ENCODE measurements at places on chromosomes 16 and 17.

GRCh38 chr16:11139326-11140097 is 116.5 kb downstream of the SOCS1 start:
- DNase-seq, result no peak

DNA sequence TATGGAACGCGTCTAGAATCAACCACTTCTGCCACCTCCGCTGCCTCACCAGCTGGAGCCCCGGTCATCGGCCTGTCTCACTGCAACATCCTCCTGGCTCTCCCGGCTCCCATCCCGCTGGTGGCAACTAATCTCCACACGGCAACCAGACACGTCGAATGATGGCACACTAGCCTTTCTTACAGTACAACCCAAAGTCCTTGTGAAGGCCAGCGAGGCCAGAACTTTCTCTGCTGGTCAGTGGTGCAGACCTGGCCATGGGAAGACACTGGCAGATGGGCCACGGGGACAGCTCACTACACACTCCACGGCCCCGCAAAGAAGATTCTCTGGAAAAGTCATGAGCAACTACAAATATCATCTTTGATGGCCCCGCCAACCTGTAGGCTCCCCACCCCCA is 117.6 kb downstream of the RMI2 start:
- DNase-seq, result no peak

- no peak for DNase-seq
These were observed 89.9 kb downstream of the NDE1 start for GRCh38 chr16:15739950-15740349.

GRCh38 chr17:7811251-7811650 is 22.8 kb upstream of the KDM6B start:
- no peak for DNase-seq

- no peak for DNase-seq
These were observed 539 bp downstream of the MYH8 start for GRCh38 chr17:10421211-10421610.

DNA sequence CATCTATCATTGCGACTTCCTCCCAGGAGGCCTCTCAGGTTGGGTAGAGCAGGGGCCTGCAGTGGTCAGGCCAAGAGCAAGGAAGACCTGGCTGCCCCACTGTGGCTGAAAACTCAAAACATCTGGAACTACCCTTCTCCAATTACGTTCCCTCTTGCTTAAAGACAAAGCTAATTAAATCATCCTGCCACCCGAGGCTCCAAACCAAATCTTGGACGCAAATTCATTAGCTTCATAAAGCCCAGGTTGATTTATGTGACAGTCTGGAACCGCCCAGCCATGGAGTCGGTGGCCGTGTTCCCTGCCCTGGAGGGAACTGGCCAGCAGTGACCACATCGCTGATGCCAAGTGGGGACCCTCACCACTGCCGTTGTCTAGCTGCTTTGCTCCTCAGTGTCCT is 21.4 kb downstream of the GRIN2C start:
- DNase-seq, result no peak

DNA sequence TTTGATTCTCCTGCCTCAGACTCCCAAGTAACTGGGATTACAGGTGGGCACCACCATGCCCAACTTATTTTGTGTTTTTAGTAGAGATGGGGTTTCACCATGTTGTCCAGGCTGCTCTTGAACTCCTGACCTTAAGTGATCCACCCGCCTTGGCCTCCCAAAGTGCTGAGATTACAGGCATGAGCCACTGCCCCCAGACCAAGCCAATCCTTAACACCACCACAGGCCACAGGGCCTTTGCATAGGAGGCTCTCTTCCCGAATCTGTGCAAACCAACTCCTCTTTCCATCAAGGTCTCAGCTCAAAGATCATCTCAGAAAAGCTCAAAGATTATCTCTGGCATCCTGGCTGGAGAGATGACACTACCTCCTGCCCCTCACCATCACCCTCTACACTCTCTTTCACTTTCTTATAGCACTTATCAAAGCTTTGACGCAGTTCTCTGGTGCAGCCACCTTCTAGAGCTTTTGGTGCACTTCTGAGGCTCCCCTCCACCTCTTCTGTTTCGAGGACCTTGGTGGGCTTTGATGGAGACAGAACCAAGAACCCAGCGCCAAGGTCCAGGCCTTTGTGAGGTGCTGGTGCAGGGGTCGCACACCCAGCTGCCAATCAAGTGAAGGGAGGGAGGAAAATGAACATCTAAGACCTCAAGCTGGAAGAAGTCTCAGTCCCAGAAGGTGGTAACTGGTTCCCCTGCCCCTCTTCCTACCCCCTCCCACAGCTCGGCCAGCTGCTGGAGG is 23.2 kb upstream of the PHB1 start:
- no peak for DNase-seq

DNA sequence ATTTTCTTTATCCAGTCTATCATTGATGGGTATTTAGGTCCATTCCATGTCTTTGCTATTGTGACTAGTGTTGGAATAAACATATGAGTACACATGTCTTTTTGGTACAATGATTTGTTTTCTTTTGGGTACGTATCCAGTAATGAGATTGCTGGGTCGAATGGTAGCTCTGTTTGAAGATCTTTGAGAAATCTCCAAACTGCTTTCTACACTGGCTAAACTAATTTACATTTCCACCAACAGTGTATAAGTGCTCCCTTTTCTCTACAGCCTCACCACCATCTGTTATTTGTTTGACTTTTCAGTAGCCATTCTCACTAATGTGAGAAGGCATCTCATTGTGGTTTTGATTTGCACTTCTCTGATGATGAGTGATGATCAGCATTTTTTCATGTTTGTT is 103.7 kb downstream of the GOSR1 start:
- DNase-seq, result no peak

GRCh38 chr16:27232901-27233625 is 29.7 kb downstream of the KDM8 start:
- DNase-seq, result no peak

DNA sequence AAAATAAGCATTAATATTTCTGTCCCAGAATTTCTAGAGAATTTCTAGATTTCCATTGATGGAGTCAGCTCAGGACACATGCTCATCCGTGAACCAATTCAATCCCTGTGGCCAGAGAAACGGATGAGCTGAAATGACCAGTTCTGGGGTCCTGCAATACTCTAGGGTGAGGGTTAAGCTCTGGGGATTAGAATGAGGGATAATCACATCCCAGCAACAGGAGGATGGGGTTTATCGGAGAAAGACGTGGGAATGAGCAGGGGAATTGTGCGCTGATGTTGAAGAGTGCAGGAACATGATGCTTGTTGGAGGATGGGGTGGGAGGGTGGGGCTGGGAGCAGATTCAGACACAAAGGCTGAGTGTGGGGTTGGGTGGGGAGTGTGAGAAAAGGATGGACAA is 64.1 kb downstream of the SLC5A11 start:
- no peak for DNase-seq

DNA sequence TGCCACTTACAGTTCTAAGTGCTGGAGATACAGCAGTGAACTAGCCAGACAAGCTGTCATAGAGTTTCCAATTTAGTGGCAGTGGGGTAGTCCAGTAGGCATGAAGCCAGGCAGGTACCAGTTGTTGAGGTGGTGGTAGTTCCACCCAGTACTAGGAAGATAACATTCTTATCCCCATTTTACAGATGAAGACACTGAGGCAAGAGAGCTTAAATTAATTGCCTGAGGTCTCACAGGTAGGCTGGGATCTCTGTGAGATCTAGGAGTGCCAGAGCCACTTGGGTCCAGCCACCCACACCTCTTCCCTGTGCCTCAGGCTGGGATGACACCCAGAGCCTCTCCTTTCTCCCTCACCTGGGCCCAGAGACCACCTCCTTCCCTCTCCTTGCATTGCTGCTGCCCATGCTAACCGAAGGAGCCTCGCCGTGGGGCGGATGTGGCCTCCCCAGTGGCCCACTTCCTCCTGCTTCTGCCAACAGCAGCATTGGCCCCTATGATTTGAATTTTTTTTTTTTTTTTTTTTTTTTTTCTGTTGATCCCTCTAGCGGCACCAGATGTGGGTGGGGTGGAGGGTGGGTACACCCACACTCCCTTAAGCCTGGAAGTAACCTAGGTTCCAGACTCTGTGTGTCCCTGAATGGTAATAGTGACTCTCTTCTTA is 114.0 kb downstream of the PRKCB start:
- peak; percentile 27 for DNase-seq

DNA sequence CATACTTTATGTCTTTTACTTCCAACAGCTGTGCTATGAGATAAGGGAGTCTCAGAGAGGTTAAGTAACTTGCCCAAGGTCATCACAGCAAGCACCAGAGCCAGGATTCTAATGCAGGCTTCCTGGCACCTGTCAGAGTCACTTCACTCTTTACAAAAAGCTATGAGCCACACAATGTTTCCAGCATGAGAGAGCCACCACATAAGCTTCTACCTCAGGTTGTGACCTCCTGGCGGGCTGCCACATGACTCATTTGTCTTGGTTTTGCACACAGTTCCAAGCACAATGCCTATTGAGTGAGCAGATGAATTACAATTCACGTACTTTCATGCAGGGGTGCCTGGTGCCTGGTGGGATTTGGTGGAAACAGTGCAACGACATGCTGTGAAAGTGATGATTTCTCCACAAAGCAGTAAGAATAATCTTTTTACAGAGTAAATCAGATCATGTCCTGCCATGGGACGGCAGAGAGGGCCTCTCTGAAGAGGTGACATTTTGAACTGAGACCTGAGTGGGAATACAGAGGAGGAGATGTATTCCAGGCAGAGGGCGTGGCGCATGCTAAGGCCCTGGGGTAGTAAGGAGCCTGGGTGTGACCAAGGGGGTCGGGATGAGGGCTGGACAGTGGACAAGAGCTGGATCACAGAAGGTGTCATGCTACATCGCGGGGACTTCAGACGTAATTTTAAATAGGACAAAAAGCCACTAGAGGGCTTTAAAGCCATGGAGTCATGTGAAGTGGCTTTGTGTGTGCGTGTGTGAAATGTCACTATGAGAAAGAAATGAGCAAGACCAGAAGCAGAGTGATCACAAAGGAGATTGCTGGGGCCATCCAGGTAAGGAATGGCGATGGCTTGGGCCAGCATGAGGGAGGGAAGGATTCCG is 53.4 kb downstream of the CACNG3 start:
- no peak for DNase-seq

DNA sequence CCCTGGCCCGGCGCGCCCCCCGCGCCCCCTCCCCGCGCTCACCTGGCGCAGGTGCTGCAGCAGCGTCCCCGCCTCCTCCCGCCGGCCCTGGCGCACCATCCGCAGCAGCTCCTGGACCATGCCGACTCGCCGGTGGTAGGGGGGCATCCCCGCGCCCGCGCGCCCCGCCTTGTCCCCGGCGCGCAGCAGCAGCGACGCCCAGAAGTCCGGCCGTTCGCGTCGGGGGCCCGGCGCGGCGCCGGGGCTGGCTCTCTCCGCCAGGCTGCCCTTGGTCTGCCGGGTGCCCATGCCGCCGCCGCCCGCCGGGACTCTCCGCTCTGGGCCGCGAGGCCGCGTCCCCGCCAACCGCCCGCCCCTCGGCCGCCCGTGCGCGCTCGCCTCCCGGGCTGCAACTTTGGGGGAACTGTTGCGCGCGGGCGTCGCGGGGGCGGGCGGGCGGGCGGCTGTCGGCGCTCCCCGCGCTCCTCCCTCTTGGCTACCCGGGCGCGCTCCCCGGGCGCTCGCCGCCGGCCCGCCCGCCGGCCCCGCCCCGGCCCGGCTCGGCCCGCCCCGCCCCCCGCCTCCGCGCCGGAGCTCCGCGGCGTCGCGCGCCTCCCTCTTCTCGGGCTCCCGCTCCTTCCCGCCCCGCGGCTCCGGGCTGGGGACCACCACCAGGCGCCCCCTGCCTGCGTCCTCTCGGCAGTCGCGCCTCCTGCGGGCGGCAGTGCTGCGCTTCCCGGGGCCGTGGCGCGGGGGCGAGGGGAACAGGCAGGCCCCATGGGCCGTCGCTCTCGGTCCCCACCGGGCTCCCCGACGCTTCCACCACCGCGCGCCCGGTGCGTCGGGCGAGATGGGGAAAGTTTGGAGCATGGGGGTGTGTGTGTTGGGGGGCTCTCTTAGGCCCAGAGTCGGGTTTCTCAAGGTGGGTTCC is at the start of gene LRRC75A:
Gene LRRC75A, minus strand, starts transcription at position 491 of the 910 bp plus-strand sequence. Its CDS starts 203 bp downstream, at position 288.
- peak; percentile 64 for DNase-seq

DNA sequence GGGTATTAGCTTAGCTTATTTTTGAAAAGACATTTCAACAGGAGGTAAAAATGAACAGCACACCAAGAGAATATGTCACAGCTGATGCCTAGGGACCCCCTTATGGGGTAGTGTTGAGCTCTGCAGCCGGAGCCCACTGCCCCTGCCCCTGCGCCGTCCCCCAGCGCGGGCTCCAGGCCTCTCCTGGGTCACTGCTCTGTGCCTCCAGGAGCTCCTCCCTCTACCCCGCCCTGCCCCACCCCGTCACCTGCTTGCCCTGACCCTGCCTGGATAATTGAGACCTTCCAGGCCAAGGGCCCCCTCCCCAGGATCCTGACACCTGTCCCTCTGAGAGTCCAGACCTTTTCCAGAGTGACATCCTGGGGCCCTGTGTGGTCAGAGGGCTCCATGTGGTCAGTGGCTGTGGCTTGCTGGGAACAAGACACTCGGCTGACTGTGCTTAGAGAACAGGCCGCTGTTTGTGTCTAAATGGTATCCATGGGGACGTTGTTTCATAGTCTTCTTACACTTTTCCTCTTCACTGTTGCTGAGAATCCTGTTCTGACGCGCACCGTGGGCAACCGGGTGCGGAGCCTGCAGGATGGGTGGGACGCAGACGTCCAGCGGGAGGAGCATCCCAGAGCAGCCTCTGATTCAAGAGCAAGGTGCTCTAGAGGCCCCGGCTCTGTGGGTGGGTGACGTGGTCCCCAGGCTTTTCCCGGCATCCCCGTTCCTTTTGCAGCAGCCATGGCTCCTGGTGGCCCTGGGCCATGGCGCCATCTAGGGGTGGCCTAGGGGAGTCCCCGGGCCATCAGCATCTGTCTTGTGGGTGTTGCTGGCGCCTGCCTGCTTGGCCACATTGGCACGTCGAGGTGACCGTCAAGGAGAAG is 20.0 kb upstream of the WFIKKN1 start:
- DNase-seq, result peak; percentile 36

DNA sequence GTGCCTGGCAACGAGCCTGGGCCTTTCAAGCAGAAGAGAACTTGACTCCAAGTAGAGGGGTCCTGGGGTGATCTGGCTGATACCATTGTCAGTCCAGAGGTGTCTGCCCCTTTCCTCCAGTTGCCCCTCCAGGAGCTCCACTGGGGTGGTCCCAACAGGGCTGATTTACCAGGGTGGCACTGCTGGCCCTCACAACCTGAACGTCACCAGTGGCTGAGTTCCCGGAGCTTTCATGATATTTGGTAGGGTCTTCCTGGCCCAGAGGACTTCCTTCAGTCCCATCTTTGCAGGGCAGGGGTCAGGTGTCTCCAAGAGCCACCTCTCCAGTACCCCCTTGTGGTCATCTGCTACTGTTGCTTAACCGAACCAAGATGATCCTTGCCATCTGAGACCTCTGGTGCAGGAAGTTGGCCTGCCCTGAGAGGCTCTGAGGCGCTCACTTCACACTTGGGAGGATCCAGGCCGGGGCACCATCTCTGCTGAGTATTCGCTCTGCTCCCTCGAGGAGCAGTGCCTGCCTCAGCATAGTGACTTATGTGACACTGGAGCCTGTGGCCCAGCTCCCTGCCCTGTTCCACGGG is 3.5 kb downstream of the LIMD2 start:
- no peak for DNase-seq

Data from stimulated activated CD8-positive, alpha-beta memory T cell treated with anti-CD3 and anti-CD28 coated beads, Interleukin-7, amount 100 ng/mL, for 4 hours (primary cell).